ENCODE measurements at places on chromosomes 13 and 19. TPM values are rescaled to one million over a fixed set of nuclear protein-coding genes. Genes with fewer than 3 reads are reported as not detected.

DNA sequence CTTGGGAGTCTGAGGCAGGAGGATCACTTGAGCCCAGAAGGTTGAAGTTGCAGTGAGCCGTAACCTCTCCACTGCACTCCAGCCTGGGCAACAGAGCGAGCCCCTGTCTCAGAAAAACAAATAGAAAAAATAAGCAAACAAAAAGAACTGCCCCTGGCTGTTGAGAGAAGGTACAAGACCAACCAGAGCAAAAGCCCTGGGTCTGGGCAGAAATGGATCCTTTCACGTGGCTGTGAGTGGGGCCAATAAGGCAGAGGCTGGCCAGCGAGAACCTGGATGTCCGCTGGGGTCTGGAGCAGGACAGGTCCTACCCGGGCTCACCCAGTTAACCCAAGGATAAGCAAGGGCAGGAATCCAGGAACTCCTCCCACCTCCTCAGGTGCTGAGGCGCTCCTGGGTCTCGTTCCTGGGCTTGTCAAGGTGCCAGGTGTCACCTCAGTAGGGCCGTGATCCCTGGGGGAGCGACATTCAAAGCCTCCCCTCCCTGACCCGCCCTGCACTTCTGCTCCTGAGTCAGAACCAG, 4.7 kb upstream of the SLC5A5 start:
- no peak for DNase-seq

Gene TMEM205
- total RNA-seq: 33.2 TPM

DNA sequence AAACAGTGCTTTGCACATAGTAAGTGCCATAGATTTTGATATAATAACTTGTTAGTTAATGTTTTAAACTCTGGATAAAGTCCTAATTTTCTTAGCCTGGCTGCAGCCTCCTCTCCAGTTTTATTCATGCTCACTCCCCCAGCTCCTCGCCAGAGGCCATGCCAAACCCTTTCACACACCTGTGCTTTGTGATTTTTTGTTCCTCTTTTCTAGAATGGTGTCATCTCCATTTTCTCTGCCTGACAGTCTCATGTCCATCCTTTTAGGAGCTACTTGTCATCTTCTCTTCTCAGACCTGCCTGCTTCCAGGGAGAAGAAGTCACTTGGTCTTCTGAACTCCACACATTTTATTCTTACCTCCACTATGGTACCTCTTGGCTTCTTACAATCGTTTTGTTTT, 55.8 kb upstream of the SPATA13 start:
- no peak for DNase-seq

Gene GJA3
- 0.14 TPM for total RNA-seq

GRCh38 chr19:17415121-17415520, 4.7 kb upstream of the MVB12A start:
- DNase-seq: no peak

DNA sequence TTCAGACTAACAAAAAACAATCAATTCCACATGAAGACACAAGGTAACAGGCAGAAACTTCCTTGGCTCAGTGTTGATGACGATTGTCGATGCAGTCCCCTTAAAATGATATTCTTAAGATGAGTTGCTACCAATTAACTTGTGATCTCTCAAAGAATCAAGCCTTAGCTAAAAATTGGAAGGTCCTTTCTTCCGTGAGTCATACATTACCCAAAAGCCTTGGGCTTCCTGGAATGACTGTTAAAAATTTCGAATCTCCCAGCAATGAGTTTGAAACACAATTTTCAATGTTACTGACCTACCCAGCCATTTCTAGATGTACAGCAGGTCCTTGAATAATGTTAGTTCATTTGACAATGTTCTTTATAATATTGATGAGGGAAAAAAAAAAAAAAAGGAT, 28.0 kb upstream of the RB1 start:
- no peak for DNase-seq

Gene SELENOV
- total RNA-seq: not detected

GRCh38 chr13:20360041-20360491, 127.9 kb upstream of the GJB6 start:
- no peak for DNase-seq

GRCh38 chr13:50760751-50761150, 82.7 kb downstream of the DLEU7 start:
- peak; percentile 9 for DNase-seq

Gene PSG6
- total RNA-seq: not detected

DNA sequence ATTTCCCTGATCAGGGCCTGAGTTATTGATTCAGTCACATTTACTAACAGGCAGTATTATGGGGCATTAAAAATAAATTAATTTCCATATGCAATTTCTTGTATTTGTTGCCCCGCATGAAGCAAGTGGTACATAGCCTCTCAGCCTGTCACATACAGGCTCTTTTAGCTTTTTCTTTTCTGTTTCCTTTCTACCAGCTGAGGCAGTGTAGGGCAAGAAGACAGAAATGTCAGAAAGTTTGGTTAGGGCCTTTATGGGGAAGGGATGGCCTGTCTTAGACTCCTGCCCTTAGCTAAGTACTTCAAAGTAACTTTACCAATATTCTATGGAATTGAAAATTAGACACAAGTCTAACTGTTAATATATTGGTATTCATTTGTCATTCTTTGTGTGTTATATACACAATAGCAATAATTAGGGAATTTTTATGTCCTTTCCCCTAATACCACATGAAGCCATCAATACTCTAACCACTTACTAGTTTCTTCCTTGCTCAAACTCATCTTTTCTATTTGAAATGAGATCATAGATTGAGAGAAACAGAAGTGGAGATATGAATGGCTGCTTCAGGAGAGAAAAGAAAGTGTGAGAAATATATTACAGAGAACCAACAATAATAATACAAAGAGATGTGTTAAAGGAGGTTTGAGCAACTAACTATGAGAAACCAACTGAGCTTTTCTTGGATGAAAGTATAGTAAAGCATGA, 669.6 kb downstream of the PCDH17 start:
- DNase-seq: no peak

GRCh38 chr19:37537391-37537947, 30.7 kb downstream of the ZNF793 start:
- DNase-seq: no peak

DNA sequence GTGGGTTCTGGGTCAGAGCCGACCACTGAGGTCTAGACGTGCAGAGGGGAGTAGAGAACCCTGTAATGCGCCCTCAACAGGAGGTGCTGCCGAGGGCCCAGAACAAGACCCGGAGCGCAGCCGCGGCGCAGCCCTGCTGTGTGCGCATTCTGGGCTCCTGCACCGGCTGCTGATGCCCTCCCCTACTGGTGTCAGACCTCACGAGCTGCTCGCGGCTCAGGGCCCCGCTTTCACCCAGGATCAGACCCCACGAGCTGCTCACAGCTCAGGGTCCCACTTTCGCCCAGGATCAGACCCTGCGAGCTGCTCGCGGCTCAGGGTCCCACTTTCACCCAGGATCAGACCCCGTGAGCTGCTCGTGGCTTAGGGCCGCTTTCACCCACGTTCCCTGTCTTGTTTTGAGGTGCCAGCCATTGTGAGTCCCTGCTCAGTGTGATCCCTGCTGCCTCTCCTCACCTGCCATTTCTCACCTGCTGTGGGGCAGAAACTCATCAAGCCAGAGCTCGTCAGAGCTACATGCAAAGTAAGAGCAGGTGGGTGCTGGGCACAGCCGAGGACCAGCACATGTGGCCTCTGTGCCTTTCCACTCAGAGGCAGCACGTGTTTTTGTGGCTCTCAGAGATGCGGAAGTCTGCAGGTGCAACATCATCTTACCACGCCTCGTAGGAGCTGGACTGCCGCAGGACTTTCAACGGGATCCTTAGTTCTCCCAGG, 47.0 kb upstream of the C13orf46 start:
- no peak for DNase-seq

- DNase-seq: peak; percentile 74
These were observed 8.0 kb downstream of the CCDC194 start for GRCh38 chr19:17385878-17386611.

- DNase-seq: peak; percentile 62
These were observed 7.1 kb downstream of the AKAP8 start for GRCh38 chr19:15372470-15372869.

DNA sequence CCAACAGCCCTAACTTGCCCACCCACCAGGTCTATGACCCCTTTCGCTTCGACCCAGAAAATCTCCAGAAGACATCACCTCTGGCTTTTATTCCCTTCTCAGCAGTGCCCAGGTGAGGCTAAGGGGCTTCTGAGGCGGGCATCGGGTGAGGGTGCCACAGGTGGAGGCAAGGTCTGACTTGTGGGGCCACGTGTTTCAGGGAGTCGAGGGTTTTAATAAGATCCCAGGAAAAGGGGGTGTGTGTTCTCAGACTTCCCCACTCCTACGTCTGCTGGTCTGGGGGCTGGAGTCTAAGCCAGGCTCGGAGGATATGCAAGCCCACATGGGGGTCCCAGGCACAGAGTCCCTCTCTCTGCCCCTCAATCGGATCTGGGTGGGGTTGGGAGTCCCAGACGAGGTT, 30.9 kb upstream of the CYP4F8 start:
- no peak for DNase-seq

GRCh38 chr19:17025991-17026658, 485 bp downstream of the CPAMD8 start:
- DNase-seq: no peak

GRCh38 chr19:50992666-50993035, 8.8 kb downstream of the KLK8 start:
- DNase-seq: no peak

- DNase-seq: no peak
These were observed 799.1 kb upstream of the SPRY2 start for GRCh38 chr13:81139987-81140386.
